Fibroblast of the aortic adventitia (primary cell): ENCODE measurements at places on chromosomes 5 and 9. TPM values are rescaled to one million over a fixed set of nuclear protein-coding genes. Genes with fewer than 3 reads are reported as not detected.

CFAP77 gene
- not detected in 2 replicates for total RNA-seq

FAM78A gene
- 0.25 and 0.36 TPM in 2 replicates for total RNA-seq

COL15A1 gene
- total RNA-seq, result 25.1 and 25.3 TPM in 2 replicates

KLHL3 gene
- total RNA-seq, result 1.3 and 3.0 TPM in 2 replicates

PCDHGA5 gene
- total RNA-seq, result 1.7 and 3.5 TPM in 2 replicates

FRRS1L gene
- 0.08 and 0.18 TPM in 2 replicates for total RNA-seq

CTXN3 gene
- not detected in 2 replicates for total RNA-seq
